ENCODE measurements at places on chromosomes 2 and 18.

- no peak for DNase-seq
Measured at GRCh38 chr2:6089474-6089873, 397.3 kb downstream of the SOX11 start.

DNA sequence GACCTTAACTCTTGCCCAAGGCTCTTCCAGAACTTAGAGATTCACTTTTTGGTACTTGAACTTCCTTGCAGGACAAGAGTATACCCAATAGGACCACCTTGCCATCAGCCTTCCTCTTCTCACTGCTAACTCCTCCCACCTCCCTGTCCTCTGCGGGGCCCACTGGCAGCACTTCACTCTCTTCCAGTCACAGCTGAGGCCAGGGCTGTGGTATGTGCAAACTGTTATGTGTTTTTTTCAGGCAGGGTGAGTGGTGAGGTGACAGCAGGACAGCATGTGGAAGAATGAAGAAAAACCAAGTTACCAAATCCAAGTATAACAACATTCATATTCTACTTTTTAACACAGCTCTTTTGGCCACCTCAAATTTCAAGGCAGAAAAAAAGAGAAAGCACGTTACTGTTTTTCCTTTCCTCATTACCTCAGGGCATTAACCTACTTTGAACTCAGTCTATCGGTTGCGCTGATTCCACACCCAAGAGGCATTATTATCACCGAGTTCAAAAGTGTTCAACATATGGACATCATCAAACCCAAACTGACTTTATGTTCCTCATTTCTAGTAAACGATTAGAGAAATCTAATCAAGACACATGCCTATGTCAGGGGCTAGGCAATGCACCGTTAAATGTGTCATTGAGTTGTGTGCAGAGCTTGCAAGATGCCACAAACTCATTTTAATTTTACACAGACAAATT is 605.2 kb upstream of the SYT4 start:
- DNase-seq: no peak

DNA sequence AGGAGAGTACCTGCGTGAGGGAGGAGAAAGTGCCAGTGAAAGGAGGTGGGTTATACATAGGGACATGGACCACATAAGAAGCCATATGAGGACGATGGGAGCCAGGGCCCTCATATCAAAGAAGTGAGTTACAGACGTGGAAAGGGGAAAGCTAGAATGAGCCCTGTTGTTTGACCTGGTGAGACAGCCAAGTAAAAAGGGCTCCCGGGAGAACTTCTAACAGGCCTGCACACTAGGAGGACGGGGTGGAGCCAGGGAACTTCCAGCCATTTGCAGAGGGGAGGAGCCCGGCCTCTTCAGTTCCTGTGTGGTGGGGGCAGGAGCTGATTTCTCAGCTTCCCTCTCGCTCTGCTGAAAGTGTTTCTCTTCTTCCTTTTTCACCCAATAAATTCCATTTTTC is 84.1 kb upstream of the SLC66A3 start:
- DNase-seq: no peak

GRCh38 chr2:64114912-64115277 is 29.3 kb downstream of the PELI1 start:
- no peak for DNase-seq

GRCh38 chr2:62568983-62569837 is 63.2 kb upstream of the TMEM17 start:
- no peak for DNase-seq

GRCh38 chr2:161146996-161147395 is 13.2 kb upstream of the TANK start:
- DNase-seq: no peak

DNA sequence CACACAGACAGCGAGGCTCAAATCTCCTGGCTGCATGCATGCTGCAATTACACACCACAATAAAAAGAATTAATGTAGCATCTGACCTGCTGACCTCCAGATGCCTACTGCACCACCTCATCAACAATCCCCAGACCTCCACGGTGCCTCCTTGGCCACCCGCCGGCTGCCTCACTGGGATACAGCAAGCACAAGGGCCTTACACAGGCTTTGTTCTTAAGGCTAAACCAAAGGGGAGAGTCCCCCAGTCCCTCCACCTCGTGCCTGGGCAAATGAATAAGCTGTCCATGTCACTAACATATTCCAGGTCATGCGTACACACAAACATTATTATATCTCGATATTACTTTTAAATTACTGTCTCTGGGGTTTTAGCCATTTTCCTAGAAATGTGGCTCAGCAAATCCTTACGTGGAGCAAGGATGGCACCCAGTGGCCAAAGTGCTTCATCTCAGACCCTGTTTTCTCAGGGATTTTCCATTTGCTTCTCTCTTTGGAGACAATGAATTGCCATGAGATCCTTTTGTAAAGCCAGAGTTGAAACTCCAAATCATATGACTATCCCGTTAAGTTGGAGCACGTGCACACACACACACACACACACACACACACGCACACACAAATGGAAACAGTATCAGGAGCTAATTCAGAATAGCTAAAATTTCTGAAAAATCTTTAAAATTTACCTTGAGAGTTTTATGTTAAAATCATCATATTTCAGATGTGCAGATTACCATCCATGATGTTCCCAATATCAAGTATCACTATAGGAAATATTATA is 313.8 kb downstream of the PDE11A start:
- no peak for DNase-seq

- no peak for DNase-seq
Measured at GRCh38 chr2:68362749-68363148, 2.3 kb upstream of the PLEK start.

- no peak for DNase-seq
Measured at GRCh38 chr2:86439879-86440630, 1.1 kb upstream of the KDM3A start.

GRCh38 chr18:7958897-7959146 is 391.7 kb downstream of the PTPRM start:
- no peak for DNase-seq

GRCh38 chr2:120988051-120988699 is 252.5 kb downstream of the GLI2 start:
- no peak for DNase-seq

GRCh38 chr2:71243634-71244301 is 16.9 kb upstream of the PAIP2B start:
- DNase-seq: no peak

DNA sequence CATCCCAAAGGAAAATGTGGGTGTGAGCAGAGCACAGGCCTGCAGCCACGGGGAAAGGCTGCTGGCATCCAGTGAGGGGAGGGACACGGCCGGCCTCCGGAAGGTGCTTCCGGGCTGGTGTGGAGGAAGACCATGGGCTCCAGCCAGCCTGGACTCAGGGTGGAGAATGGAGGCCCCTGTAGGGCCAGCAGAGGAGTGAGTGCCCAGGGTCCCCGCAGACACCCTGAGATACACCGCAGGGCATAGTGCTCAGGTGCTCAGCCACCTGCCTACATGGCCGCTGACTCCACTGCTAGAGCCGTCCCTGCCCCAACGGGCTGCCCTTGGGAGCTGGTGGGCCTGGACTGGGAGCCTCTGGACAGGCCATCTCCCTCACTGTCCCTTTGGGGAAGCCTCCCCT is 28.5 kb upstream of the SNTG2 start:
- no peak for DNase-seq

- no peak for DNase-seq
Measured at GRCh38 chr18:354003-354402, 86.2 kb upstream of the THOC1 start.

DNA sequence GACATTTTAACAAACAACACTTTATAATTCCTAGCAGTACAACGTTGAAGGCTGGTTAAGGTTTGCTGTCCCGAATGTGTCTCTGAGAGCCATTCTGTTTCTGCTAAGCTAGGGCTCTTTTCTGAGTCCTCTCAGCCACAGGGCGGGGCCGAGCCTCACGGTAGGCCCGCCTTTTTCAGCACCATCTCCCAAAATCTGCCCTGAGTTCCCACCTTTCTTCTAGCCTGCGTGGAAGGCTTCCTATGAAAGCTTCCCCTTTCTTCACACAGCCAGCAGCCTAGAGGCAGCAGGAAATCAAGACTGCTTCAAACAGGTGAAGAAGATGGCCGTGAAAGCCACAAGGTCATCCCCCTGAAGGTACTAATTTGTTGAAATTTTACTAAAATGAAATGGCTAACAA is 255.5 kb downstream of the CDH2 start:
- DNase-seq: no peak

- DNase-seq: no peak
Measured at GRCh38 chr2:119707117-119708087, 28.4 kb downstream of the TMEM177 start.

DNA sequence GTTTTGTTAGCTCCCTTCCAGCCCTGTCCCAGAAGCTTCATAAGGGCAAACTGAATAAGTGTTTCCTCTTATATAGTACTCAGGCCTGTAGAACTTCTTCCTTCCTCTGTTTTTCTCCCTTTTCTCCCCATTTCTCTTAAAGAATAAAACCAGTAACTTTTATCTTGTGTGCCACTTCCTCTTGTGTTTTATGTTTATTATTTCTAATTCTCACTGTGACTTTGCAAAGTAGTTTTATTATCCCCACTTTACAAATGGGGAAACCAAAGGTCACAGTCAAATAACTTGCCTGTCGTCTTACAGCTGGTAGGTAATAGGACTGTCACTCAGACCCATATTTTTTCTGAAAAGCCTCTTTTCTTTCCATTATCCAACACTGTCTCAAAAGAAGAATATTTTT is 42.4 kb downstream of the RBBP8 start:
- no peak for DNase-seq

GRCh38 chr2:152740743-152741328 is 22.4 kb downstream of the ARL6IP6 start:
- DNase-seq: no peak

- no peak for DNase-seq
Measured at GRCh38 chr2:235643680-235644511, 150.1 kb downstream of the AGAP1 start.

DNA sequence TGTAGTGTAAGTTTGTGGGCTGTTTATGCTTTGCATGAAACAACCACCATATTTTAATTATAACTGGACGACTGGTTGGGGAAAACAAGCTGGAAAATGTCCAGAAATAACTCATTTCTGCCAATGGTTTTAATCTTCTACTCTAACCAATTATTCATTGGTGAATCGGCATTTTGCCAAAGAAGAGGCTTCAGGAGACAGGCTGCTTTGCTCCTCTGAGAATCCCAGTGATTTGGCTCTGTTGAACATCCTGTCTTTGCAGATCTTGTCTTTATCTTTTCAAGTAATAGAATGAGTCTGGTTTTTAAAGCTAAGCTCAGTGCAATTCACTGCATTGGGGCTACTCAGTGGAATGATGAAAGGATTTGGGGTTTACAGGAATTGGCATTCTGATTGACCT is 109.6 kb downstream of the APOB start:
- DNase-seq: no peak

DNA sequence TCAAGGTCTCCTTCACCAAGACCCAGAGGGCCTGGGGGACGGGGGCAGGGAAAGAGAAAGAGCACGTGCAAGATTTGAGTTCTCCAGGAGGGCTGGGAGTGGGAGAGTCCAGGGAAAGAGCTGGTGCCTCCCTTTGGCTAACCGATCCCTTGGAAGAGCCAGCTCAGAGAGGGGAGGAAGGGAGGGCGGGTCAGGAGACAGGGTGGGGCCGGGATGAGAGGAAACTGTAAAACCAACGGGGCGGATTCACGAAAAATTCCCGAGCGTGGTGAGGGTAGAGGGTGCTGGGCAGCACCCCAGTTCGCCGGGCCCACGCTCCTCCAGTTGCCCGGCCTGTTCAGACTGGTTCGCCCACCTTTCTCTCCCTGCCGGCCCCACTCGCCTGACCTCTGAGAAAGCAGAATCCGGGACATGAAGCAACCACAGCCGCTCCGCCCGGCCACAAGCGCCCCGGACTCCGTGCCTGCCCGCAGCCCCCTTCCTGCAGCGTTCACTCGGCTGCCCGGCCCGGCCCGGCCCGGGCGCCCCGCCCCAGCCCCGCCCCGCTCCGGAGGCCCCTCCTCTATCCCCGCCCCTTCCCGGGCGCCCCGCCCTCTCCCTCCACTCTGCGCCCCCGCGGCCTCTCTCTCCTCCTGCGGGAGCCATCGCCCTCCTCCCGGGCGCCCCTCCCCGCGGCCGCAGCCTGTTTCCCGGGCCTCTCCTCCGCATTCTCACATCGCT is 230.9 kb upstream of the SMAD2 start:
- DNase-seq: peak; percentile 66

GRCh38 chr2:110993557-110994231 is 127.0 kb upstream of the BCL2L11 start:
- no peak for DNase-seq

DNA sequence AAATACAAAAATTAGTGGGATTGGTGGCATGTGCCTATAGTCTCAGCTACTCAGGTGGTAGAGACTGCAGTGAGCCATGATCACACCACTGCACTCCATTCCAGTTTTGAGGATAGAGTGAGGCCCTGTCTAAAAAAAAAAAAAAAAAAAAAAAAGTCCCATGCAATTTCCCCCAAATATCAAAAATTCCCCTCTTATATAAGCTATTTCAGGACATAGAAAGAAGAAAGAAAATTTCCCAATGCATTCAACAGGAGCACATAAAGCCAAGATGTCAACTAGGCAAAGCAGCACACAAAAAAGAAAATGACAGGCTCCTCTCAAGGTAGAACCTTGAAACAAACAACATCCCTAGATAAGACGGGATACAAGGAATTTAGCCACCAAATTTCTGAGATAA is 213.3 kb downstream of the TCF4 start:
- no peak for DNase-seq

GRCh38 chr2:100944617-100945432 is 57.3 kb upstream of the RPL31 start:
- DNase-seq: no peak
